Hematopoietic multipotent progenitor cell (in vitro differentiated cells): ENCODE measurements at places on chromosomes 12 and 14.

DNA sequence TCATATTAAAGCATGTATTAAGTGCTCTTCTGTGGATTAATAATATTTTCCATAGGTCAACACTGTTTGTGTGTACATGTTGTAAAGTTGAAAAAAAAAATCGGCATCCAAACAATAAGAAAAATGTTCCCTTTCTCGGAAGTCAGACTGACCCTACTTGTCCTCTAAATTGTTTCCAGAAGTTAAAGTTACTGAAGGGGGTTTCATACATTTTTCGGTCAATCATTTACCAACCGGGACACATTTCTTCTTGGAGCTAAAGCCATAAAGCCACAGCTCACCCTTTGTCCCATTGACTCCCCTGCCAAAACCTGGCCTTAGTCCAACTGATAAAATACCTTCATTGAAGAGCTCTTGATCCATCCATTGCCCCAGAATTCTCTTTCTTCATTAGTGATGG lies 230.0 kb downstream of the ANO2 start:
- DNase-seq: no peak

GRCh38 chr12:28232211-28232928 lies 42.1 kb downstream of the CCDC91 start:
- DNase-seq: no peak

DNA sequence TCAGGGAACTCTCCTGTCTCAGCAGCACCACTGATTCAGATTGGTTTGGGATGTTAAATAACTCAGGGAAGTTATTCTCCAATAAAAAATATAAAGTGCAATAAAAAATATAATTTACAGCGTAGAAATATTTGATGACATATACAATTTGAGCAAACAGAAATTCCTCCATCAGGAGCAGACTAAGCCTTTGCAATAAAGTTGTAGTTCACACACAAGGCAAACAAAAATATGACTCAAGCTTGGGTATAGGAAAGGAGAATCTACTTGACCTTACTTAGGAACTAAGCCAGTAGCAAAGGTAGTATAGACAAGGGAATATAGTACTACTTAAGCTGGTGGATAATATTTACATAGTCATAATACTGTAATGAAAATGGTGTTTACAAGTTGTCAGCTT lies 264.1 kb downstream of the KIF21A start:
- DNase-seq: no peak

DNA sequence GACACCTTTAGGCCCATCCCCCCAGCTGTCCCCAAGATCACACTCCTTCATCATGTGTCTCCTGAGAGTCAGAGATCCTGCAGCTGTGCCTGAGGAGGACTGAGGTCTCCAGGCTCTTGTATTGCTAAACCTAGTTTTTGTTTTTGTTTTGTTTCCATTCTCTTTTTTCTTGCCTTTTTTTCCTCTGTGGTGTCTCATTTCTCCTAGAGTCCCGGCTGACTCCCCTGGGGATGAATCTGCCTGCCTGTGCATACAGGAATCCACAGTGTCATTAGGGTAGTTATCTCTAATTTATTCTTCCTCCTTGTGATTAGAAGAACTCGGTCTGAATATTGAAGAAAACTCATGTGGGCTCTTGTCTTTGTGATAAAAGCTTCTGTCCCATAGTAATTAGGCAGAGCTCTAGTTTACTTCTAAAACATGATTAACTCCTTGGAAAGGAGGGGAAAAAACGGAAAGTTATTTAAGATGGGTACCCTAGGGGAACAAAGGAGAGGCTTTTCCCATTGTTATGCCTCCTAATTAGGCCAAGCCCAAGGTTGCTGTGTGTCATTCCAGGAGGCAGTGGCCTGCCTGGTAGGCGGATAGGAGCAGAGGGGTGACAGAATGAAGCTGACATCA lies 343.2 kb downstream of the ZFP36L1 start:
- DNase-seq: no peak

- no peak for DNase-seq
Observed at GRCh38 chr12:109358154-109358869, 10.6 kb downstream of the MYO1H start.

- no peak for DNase-seq
Observed at GRCh38 chr12:120846721-120847120, 57.4 kb downstream of the SPPL3 start.

DNA sequence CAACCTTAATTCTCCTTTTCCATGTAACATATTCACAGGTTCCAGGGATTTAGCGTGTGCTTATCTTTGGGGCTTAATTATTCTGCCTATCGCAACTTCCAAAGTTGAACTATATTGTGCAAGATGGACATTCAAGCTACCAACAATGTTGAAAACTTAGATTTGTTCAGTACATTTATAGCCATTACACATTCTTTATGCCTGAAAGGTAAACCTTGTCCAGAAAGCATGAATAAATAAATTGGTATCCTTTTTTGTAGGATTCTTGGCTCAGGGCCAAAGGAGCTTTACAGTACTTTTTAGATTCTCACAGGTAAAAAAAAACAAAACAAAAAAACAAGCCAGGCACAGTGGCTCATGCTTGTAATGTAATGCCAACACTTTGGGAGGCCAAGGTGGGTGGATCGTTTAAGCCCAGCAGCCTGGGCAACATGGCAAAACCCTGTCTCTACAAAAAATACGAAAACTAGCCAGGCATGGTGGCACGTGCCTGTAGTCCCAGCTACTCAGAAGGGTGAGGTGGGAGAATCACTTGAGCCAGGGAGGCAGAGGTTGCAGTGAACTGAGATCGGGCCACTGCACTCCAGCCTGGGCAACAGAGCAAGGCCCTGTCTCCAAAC lies 3.3 kb downstream of the C12orf56 start:
- DNase-seq: no peak

GRCh38 chr12:44876544-44877410 lies 662 bp upstream of the NELL2 start:
- no peak for DNase-seq

- no peak for DNase-seq
Observed at GRCh38 chr14:79473651-79474050, 737.7 kb downstream of the DIO2 start.

- DNase-seq: no peak
Observed at GRCh38 chr12:70264067-70264867, 21.0 kb downstream of the CNOT2 start.

GRCh38 chr14:74202113-74202512 lies 37.1 kb upstream of the VSX2 start:
- no peak for DNase-seq

GRCh38 chr14:78885884-78886283 lies 715.7 kb downstream of the NRXN3 start:
- DNase-seq: no peak

GRCh38 chr14:91149462-91149861 lies 35.6 kb downstream of the DGLUCY start:
- DNase-seq: peak; percentile 67

DNA sequence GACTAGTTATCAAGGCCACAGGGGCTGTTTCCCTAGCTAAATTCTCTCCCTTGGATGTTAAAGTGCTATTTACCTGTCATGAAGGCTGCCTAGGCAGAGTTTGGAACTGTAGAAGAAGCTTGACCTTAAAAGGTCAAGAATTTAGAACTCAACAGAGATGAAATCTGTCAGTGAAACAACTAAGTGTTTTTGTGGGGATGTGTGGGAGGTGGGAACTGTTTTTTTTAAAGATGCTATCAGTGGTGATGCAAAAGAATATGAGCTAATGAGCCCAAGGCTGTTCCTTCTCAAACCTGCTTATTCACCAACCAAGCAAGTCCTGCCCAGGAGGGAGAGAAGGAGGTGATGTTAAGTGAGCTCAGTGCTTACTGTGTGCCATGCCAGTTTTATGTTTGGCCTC lies 40.8 kb upstream of the POC1B start:
- no peak for DNase-seq

DNA sequence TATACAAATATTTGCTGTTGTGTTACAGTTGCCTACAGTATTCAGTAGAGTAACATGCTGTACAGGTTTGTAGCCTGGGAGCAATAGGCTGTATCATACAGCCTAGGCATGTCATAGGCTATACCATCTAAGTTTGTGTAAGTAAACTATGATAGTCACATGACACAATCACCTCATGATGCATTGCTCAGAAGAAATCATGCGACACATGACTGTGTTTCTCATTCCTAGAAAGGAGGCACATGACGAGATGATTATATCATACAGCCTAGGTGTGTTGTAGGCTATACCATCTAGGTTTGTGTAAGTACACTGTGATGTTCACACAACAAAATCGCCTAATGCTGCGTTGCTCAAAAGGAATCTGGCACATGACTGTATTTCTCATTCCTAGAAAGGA lies 31.9 kb downstream of the NOPCHAP1 start:
- no peak for DNase-seq
